Stimulated activated CD8-positive, alpha-beta memory T cell treated with anti-CD3 and anti-CD28 coated beads, Interleukin-15, amount 100 ng/mL, for 48 hours (primary cell): ENCODE measurements at places on chromosomes 4 and X.
A peak's percentile ranks its signal among the peaks of the same experiment; 100 is the strongest.

DNA sequence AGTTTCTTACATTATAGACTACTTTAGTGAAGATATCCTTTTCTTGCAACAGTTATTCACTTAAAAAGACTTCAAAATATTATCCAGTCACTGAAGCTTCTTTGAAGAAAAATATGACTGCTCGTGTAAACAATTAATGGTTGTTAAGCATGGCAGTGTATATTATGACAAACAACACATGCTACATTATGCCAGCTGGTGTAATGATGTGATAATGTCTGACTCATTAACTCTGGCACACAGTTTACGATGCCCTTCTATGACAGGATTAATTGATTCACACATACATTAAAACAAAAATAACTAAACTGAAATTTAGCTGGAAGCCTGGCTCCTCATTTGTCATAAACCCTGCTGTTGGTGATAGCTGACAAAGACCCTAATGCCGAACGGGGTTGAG lies 22.4 kb downstream of the GK2 start:
- DNase-seq: no peak

- DNase-seq: peak; percentile 15
These were observed 152.0 kb upstream of the SLC4A4 start for GRCh38 chr4:71186566-71187403.

GRCh38 chrX:118513120-118513898 lies 17.7 kb downstream of the DOCK11 start:
- DNase-seq: no peak

GRCh38 chrX:47358387-47359065 lies 11.9 kb upstream of the ZNF157 start:
- DNase-seq: no peak

DNA sequence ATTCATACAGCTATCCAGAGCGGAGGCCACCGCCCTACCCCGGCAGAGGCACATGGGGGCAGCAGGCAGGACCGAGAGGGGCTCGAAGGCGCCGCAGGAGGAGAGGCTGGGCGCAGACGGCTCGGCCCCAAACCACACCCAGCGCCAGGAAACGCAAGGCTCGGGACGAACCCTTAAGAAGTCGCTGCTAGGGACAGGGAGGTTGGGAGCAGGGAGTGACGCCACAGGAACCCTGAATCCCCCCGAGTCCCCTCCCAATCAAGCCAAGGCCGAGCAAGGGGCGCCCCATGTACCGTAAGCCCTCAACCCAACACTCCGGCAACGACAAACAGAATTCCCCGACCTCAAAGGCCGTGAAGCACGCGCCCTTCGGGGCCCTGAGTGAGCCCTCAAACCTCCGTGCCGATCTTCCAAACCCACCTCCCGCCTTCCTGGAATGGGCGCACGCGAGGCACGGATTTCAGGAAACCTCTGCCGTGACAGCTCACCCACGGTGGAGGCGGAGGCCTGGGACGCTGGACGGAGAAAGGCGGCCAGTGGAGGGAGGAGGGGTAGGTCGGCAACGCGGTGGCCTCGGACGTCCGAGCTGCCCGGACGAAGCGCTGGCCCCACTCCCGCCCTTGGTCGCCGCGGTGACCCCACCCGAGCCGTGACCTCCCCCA lies 1.8 kb downstream of the ZFYVE28 start:
- no peak for DNase-seq

DNA sequence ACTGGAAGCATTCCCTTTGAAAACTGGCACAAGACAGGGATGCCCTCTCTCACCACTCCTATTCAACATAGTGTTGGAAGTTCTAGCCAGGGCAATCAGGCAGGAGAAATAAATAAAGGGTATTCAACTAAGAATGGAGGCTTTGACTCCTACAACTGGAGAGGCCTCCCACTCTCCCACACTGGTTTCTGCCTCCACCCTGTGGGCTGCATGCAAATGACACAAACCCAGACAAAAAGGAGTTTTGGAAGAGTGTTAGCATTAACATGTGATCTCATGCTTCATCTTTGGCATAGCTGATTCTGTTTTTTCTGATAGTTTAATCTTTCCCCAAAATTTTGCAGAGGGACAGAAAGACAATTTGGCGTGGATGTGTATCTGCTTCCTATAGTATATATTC lies 80.8 kb upstream of the IQCM start:
- no peak for DNase-seq

- no peak for DNase-seq
These were observed 12.8 kb downstream of the EREG start for GRCh38 chr4:74377714-74378113.

- no peak for DNase-seq
These were observed 105.7 kb upstream of the PTCHD1 start for GRCh38 chrX:23228950-23229448.
